NCI-H146 (cell line): ENCODE measurements at places on chromosomes 5 and 9.

- no peak for DNase-seq
Observed at GRCh38 chr9:117936185-117937130, 232.3 kb downstream of the TLR4 start.

DNA sequence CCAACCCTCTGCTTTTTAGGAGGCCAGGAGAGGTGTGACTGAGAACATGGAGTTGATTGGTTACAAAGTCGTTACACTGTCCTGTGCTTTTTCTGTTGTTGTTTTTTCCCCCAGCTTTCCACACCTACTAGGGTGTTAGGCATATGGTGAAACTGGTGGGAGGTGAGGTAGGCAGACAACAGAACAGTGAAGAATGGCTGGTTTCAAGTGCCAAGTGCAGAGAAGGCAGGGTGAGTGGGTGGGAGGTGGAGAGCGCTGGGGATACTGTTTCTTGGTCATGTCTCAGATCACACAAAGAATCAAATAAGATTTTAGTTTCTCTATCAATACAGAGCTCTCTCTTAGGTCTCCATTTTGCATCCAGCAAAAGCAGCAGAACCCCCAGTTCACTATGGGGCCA is 2.2 kb upstream of the SPTAN1 start:
- no peak for DNase-seq

GRCh38 chr5:172339264-172340180 is 56.0 kb upstream of the UBTD2 start:
- no peak for DNase-seq

DNA sequence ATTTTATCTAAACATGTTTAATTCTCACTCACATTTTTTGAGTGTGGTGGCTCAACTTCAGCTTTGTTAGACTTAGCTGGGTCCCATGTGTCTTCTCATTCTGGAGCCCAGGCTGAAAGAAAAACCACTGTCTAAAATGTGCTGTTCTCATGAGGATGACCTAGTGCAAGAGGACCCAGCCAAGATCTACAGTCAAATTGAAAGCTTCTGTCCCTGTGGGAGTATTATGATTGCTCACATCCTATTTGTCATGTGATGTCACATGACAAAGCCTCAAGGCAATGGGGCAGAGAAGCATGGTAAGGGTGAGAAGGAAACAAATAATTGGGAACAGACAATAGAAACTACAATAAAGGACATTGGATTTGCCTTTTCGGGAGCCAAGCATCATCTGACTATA is 113.4 kb upstream of the ASTN2 start:
- no peak for DNase-seq

DNA sequence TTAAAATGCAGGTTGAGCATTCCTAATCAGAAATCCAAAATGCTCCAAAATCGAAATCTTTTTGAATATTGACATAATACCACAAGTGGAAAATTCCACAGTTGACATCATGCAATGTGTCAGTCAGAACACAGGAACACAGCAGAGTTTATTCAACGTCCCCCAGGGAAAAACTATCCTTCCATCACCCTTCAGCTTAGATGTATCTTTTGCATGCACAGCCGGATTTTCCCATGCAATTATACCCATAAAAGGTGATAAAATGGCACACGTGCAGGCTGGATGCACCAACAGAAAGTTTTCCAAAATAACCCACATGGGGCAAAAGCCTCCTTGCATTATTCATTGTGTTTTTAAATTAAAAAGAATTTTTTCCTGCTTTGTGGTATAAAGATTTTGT is 71.2 kb downstream of the RAB24 start:
- DNase-seq, result no peak

- DNase-seq, result no peak
Observed at GRCh38 chr9:91378695-91379127, 17.0 kb upstream of the AUH start.

GRCh38 chr9:135087489-135087792 is at the start of gene OLFM1:
Gene OLFM1, plus strand, starts transcription at chr9:135087668. Its CDS starts 322 bp downstream, at chr9:135087990.
- DNase-seq, result peak; percentile 18

- no peak for DNase-seq
Observed at GRCh38 chr9:76567086-76567485, 108.1 kb downstream of the GCNT1 start.

DNA sequence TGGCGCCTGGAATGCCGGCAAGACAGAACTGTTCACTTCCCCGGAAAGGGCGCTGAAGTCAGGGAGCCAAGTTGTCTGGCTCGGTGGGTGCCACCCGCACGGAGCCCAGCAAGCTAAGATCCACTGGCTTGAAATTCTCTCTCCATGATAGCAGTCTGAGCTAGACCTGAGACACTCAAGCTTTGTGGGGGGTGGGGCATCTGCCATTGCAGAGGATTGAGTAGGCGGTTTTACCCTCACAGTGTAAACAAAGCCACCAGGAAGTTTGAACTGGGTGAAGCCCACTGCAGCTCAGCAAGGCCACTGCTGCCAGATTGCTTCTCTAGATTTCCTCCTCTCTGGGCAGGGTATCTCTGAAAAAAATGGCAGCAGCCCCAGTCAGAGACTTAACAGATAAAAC is 277.4 kb downstream of the SLCO4C1 start:
- DNase-seq, result no peak

GRCh38 chr5:133538718-133539117 is 73.6 kb downstream of the FSTL4 start:
- no peak for DNase-seq

DNA sequence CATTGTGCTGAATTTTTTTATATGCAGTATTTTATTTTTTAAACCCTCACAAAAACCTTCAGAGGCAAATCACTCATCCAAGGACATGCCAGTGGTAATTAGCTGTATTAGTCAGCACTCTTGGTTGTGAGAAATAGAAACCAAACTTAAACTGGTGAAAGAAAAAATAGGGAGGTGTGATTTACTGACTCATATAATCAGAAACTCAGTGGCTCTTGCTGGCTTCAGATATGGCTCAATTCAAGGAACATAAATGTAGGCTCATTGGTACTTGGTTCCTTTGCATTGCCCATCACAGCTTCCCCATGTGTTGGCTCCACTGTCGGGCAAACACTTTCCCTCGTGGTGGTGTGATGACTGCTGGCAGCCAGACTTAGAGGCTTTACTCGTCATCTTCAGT is 497.2 kb downstream of the MAT2B start:
- no peak for DNase-seq

DNA sequence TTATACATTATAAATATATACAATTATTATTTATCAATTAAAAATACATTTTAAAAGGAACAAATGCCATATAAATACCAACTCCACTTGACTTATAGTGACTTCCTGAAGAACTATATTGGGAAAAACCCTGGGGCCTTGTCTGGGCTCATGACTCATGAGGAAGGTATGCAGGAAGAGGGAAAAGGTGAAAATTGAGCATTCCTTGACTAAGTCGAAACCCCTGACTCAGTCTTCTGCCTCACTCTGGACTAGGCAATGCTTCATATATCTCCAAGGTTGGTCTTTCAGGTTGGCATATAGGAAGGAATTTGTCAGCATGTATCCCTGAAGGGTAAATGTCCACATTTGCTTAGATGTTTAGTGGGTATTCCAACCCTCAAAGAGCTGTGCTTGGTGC is 78.5 kb downstream of the SH3TC2 start:
- no peak for DNase-seq

DNA sequence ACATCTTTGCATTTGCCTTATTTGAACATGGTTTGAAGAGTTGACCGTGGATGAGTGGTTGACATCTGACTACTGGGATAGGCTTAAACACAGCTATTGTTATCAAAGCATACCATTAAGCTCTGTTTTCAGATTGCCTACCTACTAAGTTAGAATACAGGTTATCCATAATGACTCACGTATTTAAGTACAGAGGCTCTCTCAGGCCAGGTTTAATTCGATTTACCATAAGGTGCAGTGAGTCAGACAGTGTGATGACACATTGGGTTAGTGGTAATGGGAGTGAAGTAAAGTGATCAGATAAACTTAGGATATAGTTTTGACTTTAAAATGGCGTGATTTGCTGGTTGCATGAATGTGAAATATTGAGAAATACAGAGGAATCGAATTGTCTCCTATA is 732.0 kb upstream of the CTNND2 start:
- no peak for DNase-seq

- no peak for DNase-seq
Observed at GRCh38 chr9:80732506-80732905, 956.8 kb downstream of the TLE1 start.

DNA sequence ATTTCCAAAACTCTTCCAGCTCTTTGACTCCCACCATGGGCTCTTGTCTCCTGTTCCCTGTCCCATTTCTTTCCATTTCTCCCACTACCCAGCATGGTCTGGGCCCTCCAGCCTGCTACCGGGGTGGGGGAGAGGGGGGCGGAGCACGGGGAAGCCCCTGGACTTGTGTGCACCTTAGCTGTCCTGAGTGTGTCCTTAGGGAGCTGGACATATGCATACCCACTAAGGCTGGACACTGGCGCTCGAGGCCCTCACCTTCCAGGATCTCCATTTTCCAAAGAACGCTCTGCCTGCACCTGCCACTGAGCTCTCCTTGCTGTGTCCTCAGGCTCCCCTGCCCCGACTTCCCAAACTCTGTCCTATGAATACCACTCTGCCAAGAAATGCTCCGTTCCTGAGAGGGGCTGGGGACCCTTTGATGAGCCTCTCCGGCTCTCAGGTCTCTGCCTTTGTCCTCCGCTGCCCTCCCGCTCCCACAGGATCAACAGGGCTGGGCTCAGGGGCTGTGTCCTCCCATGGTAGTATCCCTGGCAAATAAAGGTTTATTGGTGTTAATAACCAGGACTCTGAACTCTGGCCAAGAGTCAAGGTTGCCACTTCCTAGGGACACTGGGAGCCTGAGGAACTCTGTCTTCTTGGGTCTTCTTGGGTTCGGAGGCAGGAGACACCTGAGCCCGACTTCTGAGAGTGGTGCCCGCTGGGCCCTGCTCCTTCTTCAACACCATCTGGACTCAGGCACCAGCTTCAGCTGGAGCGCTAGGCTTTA is 831 bp upstream of the SHROOM1 start:
- no peak for DNase-seq

DNA sequence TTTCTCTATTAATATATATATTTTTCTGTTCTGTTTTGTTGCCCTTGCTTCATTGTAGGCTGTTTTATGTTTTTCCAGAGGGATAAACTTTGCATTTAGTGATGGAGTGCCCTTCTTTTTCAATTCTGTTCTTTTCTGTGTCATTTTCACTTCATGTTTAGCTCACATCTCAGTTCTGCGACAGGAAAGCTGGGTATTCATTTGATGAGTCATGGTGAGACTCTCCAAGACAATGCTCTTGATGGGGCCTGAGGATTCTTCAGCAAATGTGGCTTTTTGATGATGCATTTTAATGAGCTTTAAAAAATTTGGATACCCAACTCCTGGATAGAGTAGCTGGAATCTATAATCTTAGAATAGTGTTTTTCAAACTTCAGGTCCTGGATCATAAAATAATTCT is 56.5 kb upstream of the SPATA31D4 start:
- no peak for DNase-seq
